ENCODE measurements at places on chromosomes 12 and 14. TPM values are rescaled to one million over a fixed set of nuclear protein-coding genes. Genes with fewer than 3 reads are reported as not detected.

GRCh38 chr12:76674669-76675315 lies 89.1 kb upstream of the ZDHHC17 start:
- no peak for DNase-seq

DNA sequence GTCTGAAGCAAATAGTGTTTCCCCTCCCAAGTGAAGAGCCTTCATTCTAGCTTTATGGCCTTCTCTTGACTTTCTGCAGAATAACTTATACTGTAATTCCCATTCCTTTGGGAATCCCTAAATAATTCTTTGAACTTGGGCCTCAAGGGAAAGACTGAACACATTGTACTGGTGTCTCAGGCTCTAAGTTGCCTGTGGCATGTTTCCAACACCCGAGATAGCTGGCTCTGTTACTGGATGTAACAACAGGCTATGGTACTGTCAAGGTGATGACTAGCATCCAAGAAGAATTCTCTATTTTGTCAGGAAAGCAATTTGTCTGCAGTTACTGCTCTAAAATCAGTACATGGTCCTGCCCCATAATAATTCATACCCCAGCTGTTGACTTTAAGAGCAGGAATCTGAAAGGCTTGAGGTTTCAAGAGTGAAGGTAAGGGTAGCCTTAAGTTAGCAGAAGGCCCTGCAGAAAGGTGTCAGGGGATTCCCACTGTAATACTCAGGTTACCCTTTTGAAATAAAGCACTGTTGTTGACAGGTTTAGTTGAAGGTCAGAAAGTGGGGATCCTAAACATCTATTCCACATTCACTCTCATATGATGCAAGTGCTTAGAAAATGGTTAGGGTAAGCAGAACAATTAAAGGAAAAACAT lies 5.2 kb downstream of the GPX2 start:
- no peak for DNase-seq

- DNase-seq: no peak
Observed at GRCh38 chr12:25914551-25914950, 43.9 kb upstream of the RASSF8 start.

DNA sequence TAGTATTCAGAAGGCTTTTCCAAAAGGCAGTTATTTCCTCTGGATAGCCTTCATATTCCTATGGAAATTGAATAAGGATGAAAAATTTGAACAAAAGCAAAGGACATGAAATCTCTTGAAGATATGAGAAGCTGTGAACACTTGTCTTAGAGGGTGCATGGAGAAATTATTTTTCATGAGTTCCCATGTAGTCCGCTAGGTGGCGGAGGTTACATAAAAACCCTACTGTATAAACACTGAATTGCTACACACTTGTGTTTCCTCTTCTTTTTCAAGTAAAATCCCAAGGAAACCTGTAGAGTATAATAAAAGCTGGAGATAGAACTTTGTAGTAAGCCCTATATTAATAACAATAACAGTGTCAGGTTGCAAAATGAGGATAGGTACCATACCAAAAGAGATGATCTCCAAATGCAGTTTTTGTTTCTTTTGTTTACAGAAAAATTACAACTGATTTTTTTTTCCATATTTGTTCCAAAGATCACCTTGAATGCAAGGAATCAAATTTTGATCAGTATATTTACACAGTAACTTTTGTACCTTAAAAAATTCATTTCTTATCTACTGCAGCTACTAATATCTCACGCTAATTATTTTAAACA lies 37.8 kb upstream of the OR4E1 start:
- no peak for DNase-seq

The A2ML1 gene
- not detected for total RNA-seq

Measured in cardiac septum (tissue), 1 donor.